ENCODE measurements at places on chromosomes 1 and 21. TPM values are rescaled to one million over a fixed set of nuclear protein-coding genes. Genes with fewer than 3 reads are reported as not detected.

S100A9 gene
- total RNA-seq = 544 TPM

OR2T35 gene
- not detected for total RNA-seq

PRAMEF10 gene
- total RNA-seq = not detected

TNFSF4 gene
- 2.3 TPM for total RNA-seq

TPTE gene
- total RNA-seq = not detected

MROH7 gene
- 6.9 TPM for total RNA-seq

CD48 gene
- total RNA-seq = 4.7 TPM

FCRL5 gene
- not detected for total RNA-seq

TNNI3K gene
- 2.5 TPM for total RNA-seq

FAM78B gene
- 1.2 TPM for total RNA-seq

OLFML2B gene
- total RNA-seq = 7.1 TPM

LCE1B gene
- not detected for total RNA-seq

SAMSN1 gene
- 15.3 TPM for total RNA-seq

HSPA13 gene
- 26.3 TPM for total RNA-seq

CLDN8 gene
- total RNA-seq = not detected

CACNA1E gene
- 0.08 TPM for total RNA-seq

VAV3 gene
- 4.1 TPM for total RNA-seq

FAM3B gene
- total RNA-seq = 0.25 TPM

RHEX gene
- not detected for total RNA-seq

TMCC2 gene
- 2.3 TPM for total RNA-seq

TFF2 gene
- total RNA-seq = not detected

All from adrenal gland (tissue), 19 donors.